ENCODE measurements at places on chromosomes 7 and 10.
A peak's percentile ranks its signal among the peaks of the same experiment; 100 is the strongest.

DNA sequence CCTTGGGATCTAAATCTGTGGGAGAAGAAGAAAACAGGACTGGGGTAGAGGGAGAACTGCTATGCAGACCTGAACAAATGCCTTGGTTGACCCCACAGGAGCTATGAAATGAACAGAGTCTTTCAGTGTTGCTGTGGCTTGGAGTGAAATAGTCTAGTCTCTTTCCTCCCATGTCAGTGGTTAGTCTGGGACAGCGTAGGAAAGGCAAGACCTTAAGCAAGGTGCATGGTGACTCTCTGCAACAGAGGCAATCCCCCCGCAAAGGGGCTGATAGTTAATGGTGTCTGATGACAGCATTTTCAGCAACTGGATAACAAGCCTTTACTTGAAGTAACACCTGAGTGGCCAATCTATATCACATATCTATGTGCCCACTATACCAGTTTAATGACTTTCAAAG is 62.3 kb downstream of the ARL4A start:
- no peak for DNase-seq

GRCh38 chr10:72253578-72253977 is 20.1 kb upstream of the DDIT4 start:
- DNase-seq: no peak

DNA sequence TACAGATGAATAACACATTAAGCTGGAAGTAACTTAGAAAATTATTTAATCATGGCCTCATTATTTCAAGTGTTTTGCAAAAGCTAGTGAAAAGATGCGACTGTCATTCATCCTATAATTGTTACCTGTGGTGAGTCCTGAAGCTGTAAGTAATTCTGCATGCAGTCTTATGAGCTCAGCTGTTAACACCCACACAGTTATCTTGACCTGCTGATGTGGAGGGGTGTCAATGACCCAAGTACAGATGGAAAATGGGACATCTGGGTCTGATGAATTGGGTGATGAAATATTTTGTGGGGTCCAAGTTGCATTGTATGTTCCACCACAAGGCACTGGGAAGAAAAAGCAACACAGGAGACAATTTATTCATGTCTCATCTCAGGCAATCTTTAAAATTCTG is 68.9 kb downstream of the OR13A1 start:
- no peak for DNase-seq

- no peak for DNase-seq
These were observed 1.1 kb upstream of the EIF4H start for GRCh38 chr7:74173074-74173473.

DNA sequence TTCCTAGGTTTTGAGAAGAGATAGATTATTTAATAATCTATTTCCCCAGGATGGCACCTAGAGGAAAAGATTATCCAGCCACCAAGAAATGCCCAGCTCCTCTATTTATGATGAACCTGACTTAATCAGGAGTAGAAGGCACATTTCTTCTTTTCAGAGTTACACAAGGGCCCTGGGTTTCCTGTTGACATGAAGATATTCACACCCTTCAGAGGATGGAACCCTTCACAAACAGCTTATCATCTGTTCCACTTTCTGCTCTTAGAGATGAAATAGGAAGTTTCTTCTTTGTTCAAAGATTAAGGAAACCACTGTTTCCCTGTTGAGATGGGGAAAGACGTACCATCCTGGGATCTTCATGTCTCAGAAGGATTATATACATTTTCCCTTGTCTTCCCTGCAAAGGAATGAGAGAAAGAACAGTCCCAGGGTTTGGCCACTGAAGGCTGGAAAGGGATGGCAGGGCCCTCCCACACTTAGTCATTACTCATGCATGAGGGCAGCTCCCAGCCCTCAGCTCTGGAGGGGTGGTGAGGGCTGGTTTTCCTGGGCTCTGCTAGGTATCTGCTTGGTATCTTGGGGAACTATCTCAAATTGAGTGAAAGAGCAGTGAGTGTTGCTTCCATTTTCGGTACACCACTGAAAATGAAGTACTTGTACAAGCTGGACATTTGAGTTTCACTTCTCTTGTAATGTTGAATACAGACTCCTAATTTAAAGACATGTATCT is 64.0 kb downstream of the MTPAP start:
- no peak for DNase-seq

DNA sequence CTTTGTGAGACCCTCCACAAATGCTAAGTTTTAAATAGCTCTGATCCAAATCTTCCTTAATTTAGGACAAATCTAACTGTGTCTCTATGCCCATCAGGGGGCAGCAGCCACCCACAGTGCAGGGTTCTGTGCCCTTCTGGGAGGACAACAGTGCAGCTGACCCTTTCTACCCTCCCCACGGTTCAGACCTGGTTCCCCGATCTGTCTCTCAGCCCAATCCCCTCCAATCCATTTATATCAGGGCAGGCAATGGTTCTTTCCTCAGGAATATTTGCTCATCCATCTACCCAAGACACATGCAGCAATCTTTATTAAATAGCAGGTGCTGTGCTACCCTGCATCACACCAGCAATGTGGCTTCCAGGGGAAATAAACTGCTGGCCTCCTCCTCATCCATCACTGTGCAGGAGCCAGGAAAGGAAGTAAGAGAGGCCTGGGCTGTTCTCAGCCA is 4.0 kb upstream of the RBM28 start:
- DNase-seq: no peak

DNA sequence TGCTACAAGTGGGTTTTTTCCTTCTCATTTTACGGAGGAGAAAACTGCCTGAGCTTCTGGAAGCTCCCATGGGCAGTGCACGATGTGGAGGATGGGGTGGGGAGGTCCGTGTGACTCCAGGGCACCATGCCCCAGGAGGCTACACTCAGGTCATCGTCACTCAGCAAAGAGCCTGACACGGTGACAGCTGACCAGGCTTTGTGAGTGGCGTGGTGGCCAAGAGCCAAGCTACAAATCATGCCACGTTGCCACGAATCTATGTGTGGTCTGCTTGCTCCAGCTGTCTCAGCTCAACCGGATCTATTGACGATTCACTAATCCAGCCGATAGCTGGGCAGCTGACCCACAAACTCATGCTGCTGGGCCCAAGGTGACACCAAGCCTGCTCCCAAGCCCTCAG is 27.6 kb upstream of the C10orf71 start:
- DNase-seq: no peak

DNA sequence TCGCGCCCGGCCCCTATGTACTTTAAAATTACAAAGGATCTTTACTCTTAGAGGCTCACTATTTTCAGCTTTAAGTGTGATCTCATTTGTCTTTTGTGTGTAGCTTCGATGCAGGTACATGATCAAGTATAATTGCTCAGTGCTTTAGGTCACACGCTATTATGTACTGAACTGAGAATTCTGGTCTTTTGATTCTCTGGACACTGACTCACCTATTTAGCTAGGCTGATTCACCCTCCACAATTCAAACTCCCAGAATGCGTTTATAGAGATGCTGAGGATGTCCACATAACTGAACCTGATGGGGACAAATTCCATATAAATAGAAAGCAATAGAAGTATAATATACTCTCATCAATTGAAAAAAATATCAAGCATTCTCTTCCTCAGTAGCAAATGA is 57.8 kb downstream of the PRKCQ start:
- no peak for DNase-seq

DNA sequence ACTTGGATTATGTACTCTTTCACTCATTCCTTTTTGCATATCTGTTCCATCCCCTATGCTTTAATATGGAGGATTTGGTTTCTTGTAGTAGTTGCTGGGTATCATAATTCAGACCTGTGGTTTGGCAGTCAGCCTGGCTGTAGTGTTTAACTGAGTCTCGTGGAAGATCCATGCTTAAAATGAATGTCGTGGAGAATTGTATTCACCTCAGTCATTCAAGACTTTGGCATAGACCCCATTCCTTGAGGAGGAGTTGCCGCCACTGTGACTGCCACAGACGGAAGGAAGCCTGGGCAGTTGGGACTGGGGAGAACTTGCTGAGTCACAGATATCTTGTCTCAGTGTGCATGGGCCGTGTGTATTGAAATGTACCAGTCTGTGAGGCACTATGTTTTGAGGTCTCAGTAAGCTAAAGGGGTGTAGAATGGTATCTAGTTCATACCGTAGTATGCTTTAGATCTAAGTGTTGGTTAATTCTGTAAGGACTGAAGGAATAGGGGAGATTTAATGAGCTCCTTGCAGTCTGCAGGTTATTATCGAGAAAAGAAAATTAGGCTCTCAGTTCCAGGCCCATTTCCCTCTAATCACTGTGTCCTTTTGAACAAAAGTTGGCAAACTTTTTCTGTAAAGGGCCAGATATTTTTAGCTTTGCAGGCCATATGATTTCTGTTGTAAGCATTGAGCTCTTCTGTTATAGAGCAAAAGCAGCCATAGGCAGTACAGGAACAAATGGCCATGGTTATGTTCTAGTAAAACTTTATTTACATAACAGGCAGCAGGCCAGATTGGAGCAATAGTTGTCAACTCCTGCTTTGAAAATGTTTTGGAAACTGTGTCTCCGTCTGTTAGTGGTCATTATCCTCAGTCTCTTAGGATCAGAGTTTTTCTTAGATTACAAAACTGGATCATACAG is 76.8 kb downstream of the TPST1 start:
- peak; percentile 62 for DNase-seq

- DNase-seq: no peak
These were observed 52.9 kb downstream of the PFKFB3 start for GRCh38 chr10:6255548-6256061.

Data from SK-N-MC (cell line).